ENCODE measurements at places on chromosomes 2 and 18. TPM values are rescaled to one million over a fixed set of nuclear protein-coding genes. Genes with fewer than 3 reads are reported as not detected.

The PROKR1 gene
- total RNA-seq = not detected

The TSPYL6 gene
- not detected for total RNA-seq

The TRIM43 gene
- total RNA-seq = not detected

The CMPK2 gene
- total RNA-seq = 7.7 TPM

The ATP6V1C2 gene
- total RNA-seq = not detected

The SIX3 gene
- not detected for total RNA-seq

The TTR gene
- not detected for total RNA-seq

The B3GNT7 gene
- not detected for total RNA-seq

The IL1R1 gene
- 6.7 TPM for total RNA-seq

The ONECUT2 gene
- not detected for total RNA-seq

The COLEC12 gene
- total RNA-seq = not detected

The DUSP2 gene
- 429 TPM for total RNA-seq

The FAM168B gene
- 52.7 TPM for total RNA-seq

The HOXD8 gene
- not detected for total RNA-seq

The FNDC4 gene
- not detected for total RNA-seq

The FLACC1 gene
- total RNA-seq = 0.84 TPM

The ASPRV1 gene
- 0.41 TPM for total RNA-seq

The DNER gene
- not detected for total RNA-seq

The CROCC2 gene
- total RNA-seq = not detected

The IFIH1 gene
- 33.8 TPM for total RNA-seq

The ILKAP gene
- 46.6 TPM for total RNA-seq

The RESP18 gene
- total RNA-seq = not detected

The LRRC30 gene
- total RNA-seq = not detected

The ERBB4 gene
- total RNA-seq = not detected

The DUSP19 gene
- 6.0 TPM for total RNA-seq

The GKN2 gene
- not detected for total RNA-seq

The ACVR1C gene
- 3.6 TPM for total RNA-seq

The RELCH gene
- total RNA-seq = 16.3 TPM

The MYOM1 gene
- 0.41 TPM for total RNA-seq

The NEURL3 gene
- total RNA-seq = 0.57 TPM

The CPO gene
- total RNA-seq = not detected

The COL6A3 gene
- 2.5 TPM for total RNA-seq

The RAD51AP2 gene
- total RNA-seq = not detected

The ADAM17 gene
- 11.0 TPM for total RNA-seq

The LDAH gene
- total RNA-seq = 31.1 TPM

The DCTN1 gene
- total RNA-seq = 54.0 TPM

The CYRIA gene
- total RNA-seq = 1.2 TPM

The BUB1 gene
- total RNA-seq = 107 TPM

The HNMT gene
- total RNA-seq = not detected

The PLA2R1 gene
- not detected for total RNA-seq

The PRSS56 gene
- not detected for total RNA-seq

The ALPI gene
- total RNA-seq = not detected

The SNORC gene
- total RNA-seq = 0.72 TPM

The PMAIP1 gene
- total RNA-seq = 141 TPM

The C2orf78 gene
- not detected for total RNA-seq

The E2F6 gene
- total RNA-seq = 8.7 TPM

The FTCDNL1 gene
- total RNA-seq = 5.2 TPM

The ADD2 gene
- 46.2 TPM for total RNA-seq

The SEH1L gene
- total RNA-seq = 82.6 TPM

The ST3GAL5 gene
- 10.4 TPM for total RNA-seq

The TRAF3IP1 gene
- total RNA-seq = 3.6 TPM

The ANKRD39 gene
- total RNA-seq = 27.3 TPM

The ACOXL gene
- total RNA-seq = not detected

The NT5DC4 gene
- not detected for total RNA-seq

The LONRF2 gene
- not detected for total RNA-seq

The OTX1 gene
- not detected for total RNA-seq
